ENCODE measurements at places on chromosomes 2 and 18.

- DNase-seq: no peak
These were observed 489.3 kb downstream of the SOX11 start for GRCh38 chr2:6181525-6181924.

- no peak for DNase-seq
These were observed 18.9 kb upstream of the BAZ2B start for GRCh38 chr2:159635006-159635789.

DNA sequence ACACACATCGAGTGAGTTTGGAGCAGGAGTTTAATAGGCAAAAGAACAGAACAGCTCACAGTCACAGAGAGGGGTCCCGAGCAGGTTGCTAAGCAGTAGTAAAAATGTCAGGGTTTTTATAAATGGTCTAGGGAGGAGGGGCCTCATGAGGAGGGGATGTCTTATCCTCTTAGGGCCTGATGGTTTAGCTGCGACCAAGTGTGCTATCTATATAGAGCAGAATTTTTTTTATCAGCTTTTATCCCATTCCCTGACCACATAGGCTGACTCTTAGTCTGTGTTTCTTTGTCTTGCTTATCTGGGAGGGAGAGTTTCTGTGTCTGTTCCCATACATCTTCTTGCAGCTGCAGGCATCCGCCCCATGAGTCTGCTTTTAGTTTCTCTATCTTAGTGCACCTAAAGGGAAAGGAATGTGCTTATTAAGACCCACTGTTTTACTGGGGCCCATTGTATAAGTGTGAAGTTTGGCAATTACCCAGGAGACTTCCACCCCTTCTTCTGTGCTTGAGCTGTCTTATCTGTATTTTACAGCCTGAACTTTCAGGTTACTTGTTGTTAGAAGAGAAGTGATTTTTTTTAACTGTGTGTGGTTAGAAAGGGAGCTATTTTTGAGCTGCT lies 30.4 kb upstream of the GMCL1 start:
- no peak for DNase-seq

DNA sequence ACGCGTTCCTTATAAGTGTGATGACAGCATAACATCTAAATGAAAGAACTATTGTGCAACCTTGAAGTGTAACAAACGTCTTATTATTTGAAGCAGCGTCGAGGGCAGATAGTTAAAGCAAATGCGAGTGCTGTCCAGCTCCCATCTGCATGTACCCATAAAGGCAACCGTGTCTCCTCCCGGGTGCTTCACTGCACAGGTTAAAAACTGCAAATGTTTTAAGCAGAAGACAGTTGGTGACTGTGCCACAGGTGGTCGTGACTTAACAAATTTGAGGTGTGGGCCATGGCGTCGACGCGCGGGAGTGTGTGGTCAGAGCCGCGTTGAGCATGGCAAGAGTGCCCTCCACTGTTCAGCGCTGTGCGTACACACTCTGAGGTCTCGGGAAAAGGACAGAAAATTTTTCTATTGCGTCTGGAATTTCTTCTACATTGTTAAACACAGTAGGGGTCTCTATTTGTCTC lies 6.4 kb downstream of the SALL3 start:
- peak; percentile 78 for DNase-seq

DNA sequence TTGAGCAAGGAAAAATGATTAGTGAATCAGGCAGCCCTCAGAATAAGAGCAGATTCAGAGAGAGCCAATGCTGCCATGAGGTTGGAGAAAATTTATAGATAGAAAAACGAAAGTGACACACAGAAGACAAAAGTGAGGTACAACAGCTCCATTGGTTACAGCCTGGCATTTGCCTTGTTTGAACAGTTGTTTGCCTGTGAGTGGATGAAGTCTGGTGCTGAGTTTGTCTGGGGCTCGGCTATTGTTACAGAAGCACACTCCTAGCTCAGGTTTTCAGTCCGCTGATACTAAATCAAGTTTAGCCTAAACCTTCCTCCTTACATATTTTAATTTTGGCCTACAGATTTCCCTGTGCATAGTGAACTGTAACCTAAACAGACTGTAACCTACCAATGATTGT lies 387.8 kb upstream of the RAB12 start:
- no peak for DNase-seq

DNA sequence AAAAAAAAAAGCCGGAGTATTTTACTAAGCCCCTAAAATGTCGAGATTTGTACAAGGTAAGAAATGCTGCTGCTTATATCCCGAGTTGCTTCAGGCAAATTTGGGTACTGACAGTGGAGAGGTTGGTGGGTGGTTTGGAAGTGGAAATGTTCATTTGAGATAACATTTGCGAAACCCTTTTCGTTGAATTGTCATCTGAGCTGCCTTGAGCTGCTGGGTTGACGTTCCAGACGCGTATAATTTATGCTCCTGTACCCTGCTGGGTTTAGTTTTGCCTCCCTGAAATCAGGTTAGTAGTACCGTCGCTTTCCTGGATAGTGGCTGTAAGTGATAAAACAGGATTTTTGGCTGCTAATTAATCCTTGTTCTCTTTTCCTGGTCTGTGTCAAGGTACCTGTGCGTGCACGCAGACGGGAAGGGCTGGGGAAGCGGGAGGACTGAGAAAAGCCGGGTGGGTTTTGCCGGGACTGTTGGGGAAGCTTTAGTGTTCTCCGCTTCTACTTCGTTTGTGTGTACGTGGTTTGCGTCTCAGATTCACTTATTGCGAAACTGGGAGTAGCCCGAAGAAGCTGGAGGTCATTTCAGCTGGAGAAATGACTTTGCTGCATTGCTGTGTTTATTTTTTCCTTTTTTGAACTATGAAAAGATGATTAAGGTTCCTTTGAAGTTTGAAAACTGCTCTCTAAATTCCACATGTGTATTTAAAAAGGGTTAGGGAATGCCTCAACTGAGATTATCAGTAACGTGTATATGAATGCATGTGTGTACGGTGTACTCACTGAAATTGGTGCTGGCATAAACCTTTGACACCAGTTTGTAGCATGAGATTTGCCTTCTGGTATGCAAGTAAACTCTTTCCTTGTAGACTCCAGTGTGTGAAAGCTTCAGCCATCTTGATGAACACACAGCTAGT lies 709 bp downstream of the UGP2 start:
- DNase-seq: no peak

DNA sequence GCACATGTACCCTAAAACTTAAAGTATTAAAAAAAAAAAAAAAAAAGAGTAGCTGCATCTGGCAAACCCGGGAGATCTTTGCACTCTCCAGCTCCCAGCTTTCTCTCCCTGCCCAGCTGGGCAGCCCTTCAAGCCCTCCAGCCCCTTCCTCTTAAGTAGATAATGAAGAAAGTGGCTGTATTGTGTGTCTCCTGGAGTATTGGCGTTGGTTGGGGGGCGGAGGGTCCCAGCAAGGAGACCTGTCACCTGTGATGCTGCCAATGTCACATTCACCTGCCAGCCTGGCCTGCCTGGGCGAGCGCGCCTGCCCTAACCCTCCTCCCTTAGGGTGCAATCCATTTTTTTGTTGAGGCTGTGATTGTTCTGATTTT lies 2.0 kb downstream of the C2orf72 start:
- DNase-seq: no peak

- DNase-seq: no peak
These were observed 154.5 kb downstream of the RTN4 start for GRCh38 chr2:54895730-54896129.

- DNase-seq: no peak
These were observed 713.9 kb downstream of the CPS1 start for GRCh38 chr2:211270257-211270656.

DNA sequence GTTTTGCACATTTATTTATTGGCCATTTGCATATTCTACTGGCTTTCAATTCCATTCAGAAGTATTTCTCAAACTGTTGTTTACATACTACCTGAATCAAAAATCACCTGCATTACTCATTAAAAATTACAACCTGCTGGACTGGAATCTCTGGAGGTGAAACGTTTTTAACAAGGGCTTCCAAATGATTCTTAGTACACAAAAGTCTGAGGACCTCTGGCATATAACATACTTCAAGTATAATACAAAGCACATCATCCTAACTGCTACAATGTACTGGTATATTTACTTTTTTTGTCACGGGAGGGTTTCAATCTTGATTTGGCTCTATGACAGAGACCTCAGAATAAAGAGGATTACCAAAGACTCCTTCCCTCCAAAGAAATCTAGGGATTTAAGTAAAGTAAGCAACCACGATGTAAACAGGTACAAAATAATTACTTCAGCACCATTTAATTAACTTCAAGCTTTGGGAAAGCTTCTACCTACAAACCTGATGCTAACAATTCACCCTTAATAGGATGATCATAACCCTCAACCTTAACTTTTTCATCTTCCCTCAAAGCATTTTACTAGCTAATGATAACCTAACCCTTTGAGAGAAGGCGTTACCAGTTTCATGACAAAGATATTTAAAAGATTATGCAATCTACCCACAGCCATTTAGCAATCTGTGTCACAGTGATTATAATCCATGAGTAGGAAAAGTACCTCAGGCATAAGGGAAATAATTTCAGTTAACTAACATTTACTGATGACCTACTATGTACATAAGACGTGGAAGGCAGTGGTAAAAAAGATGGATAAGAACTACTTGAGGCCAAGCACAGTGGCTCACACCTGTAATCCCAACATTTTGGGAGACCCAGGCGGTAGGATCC lies 24.7 kb downstream of the ATAD2B start:
- DNase-seq: no peak

- no peak for DNase-seq
These were observed 159.6 kb upstream of the SMIM21 start for GRCh38 chr18:75587131-75587530.

- DNase-seq: no peak
These were observed 590.6 kb upstream of the NETO1 start for GRCh38 chr18:73458186-73458964.

DNA sequence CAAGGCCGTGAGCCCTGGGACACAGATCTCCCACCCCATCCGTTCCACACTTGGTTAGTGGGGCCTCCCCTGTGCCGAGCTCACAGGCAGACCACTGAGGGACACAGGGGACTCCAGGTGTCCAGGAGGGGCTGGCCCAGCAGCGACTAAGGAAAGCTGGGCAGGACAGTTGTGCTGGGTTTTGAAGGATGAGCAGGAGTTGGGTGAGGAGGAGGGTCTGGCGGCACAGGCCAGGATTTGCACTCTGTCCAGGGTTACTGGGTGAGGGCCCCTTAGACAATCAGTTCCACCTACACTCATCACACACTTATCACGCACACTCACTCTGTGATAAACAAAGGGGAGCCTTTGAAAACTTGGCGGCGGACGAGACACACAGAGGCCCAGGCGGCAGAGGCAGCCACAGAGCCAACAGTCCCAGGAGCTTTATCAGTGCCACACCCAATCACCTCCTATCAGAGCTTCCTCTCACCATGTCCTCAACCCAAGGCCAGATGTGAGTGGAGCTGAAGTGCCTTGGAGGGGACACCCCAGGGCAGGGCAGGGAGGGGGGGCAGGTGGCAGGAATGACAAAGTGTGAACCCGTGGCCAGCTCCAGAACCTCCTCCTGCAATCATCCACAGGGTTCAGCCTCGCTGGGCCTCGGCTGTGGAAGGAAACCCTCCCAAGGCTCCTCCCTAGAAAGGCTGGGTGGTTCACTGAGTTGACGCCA lies 26.6 kb downstream of the BIN1 start:
- no peak for DNase-seq

DNA sequence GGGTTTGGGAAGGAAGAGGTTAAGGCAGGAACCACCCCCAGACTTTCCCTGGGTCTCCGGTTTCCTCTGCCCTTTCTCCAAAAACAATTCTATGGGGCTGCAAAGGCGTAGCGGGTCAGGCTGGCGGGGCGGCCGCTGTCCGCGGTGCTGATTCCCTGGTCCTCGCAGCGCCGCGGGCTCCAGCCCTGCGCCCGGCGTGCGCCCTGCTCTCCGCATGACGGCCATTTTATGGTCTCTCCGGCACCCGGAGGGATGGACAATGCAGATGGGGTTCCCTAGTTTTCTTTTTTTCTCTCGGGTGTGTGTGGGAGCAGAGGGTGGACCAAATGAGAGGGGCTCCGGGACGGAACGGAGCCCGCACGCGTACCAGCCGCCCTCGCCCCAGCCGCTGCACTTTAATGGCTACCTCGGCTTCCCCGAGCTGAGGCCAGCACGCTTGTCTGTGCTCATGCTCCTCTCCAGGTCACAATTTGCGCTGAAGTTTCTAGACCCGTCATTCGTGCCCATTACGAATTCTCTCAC lies 1.6 kb downstream of the ST8SIA3 start:
- DNase-seq: peak; percentile 85

DNA sequence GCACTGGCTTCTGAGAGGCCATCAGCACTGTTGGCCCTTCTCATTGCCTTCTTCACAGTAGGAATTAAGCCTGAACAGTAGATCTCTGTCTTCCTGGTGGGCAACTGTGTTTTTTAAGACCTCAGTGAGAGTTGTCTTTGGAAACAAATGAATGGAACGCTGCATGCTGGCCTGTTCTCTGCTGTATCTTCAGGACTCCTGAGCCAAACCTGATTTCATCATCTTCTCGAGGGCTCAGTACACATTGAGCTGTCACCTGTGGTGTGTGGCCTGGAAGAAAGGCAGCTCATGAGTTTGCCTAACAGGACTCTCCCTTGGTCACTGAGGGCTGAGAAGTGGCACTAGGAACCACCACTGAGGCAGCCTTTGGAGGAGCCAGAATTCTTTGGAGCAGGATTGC lies 39.7 kb downstream of the SH3RF3 start:
- no peak for DNase-seq

DNA sequence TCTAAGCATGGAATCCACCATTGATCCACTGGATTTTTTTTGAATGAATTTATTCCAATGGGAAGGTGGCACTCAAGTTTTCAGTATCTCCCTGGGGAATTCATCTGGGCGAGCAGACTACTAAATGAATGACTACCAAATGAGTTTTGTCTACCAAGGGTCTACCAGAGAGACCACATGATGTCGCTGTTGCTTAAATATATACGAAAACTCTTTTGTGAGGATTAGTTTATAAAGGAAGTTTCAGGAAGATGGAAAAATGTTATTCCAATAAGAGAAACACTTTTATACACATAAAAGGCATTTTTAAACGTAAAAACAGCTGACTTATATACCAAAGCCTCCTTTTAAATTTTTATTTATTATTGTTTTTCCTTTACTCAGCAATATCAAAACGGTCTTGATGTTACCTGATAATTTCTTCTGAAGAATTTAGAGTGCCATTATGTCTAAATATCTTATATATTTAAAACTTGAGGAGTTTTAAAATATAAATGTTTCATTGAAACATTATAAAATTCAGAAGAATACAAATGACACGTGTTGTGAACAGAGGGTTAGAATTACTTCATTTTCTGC lies 139.7 kb downstream of the HRH4 start:
- DNase-seq: no peak

- DNase-seq: no peak
These were observed 126.1 kb downstream of the CTNNA2 start for GRCh38 chr2:79638954-79639353.

- DNase-seq: no peak
These were observed 265.9 kb downstream of the SETBP1 start for GRCh38 chr18:44946529-44947113.

DNA sequence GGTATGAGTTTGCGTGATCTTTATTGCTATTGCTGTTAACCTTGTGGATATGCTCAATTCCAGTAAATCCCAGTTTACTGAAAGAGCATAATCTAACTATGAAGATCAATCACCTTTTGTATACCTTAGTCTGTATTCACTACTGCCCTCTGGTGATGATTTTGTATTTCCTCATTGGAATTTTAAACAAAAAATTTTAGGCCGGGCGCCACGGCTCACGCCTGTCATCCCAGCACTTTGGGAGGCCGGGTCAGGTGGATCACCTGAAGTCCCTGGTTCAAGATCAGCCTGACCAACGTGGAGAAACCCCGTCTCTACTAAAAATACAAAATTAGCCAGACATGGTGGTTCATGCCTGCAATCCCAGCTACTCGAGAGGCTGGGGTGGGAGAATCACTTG lies 5.1 kb downstream of the COMMD1 start:
- DNase-seq: no peak
